Activated T-helper 1 cell treated with Interleukin-2 at 50 U/mL for 16 hours (primary cell): ENCODE measurements at places on chromosomes 7 and 10.

DNA sequence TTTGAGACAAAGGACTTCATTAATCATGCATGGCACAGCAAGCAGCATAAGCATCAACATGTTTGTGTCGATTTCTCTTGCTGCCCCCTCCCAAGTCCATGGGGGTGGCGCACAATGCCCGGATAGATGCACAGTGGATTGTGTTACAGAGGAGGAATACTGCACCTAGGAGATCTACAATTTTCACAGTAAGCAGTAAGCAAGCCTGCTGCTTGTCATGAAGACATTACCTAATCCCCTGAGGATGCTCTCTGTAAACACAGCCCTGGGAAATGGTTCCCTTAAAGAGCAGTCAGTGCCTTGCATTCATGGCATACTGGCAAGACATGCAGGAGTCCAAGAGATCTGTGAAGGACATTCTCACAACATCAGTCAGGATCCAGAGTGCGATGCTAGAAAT, 137.7 kb downstream of the ETV1 start:
- DNase-seq, result no peak

GRCh38 chr10:91409069-91409868, 875 bp upstream of the HECTD2 start:
- DNase-seq, result no peak

DNA sequence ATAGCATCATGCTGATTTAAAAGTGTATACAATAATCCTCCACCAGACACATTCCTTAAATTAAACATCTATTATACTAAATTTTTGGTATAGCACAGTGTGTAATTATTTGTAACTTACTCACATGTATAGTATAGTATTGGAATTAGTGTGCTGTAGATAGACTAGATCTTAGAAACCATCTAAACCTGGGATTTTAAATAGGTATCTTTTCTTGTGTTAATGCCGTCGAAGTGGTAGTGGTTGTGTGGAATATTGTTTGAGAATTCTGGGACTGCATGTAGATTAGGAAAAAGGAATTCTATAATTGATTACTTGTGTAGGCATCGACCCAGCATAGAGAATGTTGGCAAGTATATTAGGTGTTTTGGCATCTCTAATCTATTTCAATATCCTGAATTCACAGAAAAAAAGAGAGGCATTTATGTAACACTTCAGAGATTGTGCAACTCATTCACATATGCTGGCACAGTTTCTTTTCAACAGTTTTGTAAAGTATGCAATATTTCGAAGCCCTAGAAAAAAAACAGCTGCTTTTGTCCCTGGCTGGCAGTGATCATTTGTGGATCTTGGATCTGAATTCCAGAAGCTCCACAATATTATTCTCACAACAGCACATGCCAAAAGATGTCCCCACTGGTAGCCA, 145.5 kb upstream of the AGR3 start:
- DNase-seq, result no peak

- DNase-seq, result no peak
Measured at GRCh38 chr7:99380032-99380822, 5.7 kb downstream of the ARPC1B start.

DNA sequence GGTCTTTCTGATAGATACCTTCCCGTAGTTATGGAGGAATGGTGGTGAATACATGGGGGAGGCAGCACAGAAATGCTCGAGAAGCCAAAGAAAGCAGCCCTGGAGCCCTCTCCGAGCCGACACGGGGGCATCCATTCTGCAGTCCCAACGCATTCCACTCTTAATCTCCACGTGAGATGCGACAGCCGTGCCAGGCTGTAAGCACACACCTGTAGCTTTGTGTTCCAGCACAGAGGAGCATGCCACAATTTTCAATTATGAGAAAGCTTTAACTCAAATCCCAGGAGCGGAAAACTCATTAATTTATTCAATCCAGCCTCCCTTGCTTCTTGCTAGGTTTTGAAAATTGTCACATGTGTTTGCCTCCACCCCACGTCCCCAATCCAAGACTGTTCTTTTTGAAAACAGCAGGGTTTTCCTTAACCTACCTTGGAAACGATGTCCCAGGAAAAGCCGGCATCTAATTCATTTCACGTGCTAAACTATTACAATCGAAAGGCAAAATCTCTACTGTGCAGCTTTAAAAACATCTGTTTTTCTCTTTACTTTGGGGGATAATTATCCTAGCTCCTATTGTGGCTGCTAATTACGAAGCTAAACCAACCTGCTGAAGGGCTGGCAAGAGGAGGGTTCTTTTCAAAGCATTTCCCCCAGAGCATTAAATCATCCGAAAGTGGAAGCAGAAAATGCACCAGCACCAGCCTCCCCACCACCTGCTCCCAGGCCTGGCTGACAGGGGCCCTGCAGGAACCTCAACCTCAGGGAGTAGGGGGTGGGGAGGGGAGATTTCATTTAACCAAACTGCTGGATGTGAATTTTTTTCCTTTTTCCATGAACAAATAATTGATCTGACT, 56.0 kb upstream of the CHST15 start:
- no peak for DNase-seq

DNA sequence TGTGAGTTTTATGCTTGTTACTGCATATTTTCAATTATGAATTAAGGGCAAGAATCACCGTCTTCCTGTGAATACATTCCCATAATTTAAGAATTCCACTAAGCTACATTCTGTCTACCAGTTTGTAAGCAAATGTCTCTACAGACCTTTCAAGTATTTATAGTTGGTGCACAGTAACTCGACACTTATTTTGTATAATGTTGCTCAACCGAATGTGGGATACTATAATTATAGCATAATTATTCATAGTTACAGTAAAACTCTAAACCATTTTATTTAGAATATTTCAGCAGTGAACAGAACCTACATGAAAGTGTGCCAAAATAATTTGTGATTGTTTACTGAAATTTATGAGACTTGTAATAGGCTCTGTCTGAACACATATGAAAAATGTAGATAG, 17.3 kb upstream of the CUBN start:
- DNase-seq, result no peak

- DNase-seq, result no peak
Measured at GRCh38 chr10:114061789-114062188, 18.1 kb downstream of the ADRB1 start.

- DNase-seq, result no peak
Measured at GRCh38 chr7:127474457-127474856, 81.9 kb upstream of the ZNF800 start.

DNA sequence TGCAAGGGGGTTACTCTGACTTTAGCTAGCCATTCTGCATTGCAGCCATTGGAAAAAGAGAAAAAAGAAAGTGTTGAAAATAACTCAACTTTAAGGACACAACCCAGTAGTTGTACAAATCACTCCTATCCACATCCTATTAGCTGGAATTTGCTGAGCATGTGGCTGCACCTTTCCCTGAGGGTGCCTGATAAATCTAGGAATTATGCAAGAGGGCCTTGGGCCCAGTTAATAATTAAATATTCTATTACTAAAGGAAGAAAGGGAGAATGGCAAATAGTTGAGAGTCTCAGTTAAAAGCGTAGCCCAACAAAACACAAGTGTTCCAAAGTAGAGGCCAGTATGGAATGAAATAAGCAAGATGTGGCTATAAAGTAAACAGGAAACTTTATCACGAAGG, 200.9 kb upstream of the CNTNAP2 start:
- DNase-seq, result no peak

DNA sequence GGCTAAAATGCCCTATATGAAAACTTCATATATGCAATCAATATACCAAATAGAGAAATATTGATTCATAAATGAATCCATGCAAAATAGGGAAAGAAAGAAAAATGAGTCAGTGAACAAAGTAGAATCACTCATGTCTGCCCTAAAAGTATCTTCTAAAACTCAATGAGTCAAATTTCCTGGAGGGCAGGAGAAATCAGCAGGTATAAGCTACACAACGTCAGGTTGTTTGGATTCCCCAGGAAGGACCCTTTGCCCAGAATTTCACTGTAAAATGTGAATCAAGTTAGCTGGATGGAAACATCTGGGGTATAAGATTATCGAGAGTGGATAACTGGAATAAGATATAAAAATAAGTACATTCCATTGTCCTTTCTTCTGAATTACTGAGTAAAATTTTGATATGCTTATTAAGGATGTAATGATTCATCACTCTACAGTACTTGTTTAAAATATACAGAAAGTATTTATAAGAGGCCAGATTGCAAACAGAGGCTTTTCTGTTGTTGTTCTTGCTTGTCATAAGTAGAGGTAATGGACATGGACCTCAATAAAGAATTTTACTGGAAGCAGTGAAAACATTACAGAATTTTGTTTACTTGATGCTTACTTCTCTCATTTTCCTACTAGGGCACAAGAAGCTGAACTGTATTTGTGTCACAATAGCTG, 99.0 kb downstream of the AGMO start:
- no peak for DNase-seq

GRCh38 chr7:155482511-155483183, 24.7 kb downstream of the EN2 start:
- no peak for DNase-seq

DNA sequence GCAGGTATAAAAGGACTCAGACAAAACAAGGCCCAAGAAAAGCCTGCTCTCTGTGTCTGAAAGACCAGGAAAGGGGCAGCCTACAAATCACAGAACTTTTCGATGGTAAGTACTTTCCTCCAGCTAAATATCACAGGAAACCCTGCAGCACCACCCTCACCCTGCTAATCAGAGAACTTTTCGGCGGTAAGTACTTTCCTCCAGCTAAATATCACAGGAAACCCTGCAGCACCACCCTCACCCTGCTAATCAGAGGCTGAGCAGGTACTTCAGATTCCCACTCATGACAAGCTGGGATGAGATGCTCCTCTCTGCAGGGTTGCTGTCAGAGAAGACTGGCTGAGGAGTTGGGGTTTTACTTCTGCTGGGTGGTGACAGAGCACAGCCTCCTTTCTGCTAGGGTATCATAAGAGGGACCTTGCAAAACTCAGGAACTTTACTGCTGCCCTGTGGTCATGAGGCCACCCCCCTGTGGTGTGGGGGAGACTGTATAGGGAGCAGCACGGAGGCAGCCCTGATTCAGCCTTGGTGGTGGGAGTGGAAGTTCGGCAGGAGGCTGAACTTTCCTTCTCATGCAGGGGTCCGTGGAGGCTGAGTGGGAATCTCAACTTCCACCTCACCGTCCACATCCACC, 7.2 kb downstream of the WDR37 start:
- no peak for DNase-seq

GRCh38 chr7:114787556-114787955, 134.3 kb upstream of the MDFIC start:
- no peak for DNase-seq

DNA sequence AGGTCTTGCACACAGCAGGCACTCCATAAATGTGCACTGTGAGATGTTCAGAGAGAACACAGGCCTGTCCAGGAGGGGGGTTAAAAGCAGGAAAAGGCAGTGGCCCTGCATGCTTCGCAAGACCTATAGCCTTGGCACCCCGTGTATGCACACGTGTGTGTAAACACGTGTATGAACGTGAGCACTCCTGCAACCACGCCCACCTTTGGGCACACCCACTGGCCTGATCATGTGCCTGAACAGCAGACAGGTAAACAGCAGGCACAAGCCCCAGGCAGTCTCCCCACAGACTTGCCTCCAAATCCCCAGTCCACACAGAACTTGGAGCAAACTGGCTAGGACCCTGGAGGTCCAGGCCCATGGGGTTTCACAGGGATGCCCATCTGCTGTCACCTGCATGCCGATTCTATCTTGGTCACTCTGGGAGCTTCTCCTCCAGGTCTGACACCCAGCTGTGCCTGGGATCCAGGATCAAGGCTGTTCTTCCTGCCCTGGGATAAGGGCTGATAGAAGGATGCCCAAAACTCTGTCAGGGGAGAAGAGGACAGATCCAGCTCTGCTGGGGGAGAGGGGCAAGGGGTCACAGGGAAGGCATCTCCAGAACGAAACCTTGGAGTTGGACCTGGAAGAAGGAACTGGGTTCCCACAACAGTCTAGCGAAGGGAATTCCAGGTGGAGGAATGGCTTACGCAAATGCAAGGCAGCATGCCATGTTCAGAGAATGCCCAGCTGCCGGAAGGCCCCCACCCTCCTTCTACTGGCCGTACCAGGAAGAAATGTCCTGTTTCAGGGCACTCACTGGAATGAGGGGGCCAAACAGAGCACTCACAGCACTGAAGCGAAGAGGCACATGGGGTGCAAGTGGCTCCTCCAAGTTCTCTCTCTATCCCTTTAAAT, 14.3 kb upstream of the ZMIZ1 start:
- DNase-seq, result no peak

GRCh38 chr10:69049566-69049961, 38.3 kb upstream of the SRGN start:
- DNase-seq, result no peak

DNA sequence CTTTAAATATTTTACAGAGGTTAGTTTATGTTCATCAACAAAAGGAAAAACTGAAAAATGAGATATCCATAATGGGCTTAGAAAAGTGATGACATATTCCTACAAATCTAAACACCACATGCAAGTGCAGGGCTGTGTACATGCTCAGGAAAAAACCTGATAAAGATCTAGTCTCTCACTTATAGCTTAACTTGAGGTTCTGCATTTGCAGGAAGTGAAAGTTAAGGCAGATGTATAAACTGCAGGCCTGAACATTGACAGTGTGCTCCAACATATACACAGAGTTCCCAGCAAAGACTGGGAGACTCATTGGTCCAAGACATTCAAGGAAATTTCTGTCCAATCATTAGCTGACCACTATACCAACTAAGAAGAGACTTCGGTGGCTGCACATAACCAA, 63.8 kb upstream of the RET start:
- DNase-seq, result no peak

- DNase-seq, result no peak
Measured at GRCh38 chr7:38147005-38147404, 31.0 kb upstream of the STARD3NL start.

GRCh38 chr7:131537571-131537978, 18.9 kb downstream of the PODXL start:
- DNase-seq, result no peak

- DNase-seq, result no peak
Measured at GRCh38 chr7:30178748-30179436, 44.1 kb downstream of the MTURN start.

- DNase-seq, result no peak
Measured at GRCh38 chr10:84026821-84027257, 112.5 kb upstream of the GHITM start.

DNA sequence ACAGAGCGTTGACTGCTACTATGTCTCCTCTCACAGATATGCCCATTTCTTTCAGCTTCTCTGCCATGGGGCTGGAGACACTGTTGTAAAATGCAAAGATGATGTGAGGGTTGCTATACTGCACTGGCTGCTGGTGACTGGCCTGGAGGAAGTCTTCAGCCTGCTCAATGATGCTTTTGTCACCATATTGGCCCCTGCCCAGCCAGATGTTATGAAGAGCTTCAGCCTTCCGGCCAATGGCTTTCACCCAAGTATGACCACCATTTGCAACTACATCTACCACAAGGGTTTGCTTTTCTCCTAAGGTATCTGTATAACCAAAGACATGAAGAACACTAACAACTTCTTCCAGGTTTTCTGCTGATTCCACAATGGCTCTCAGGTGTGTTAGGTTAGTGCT, 1.6 kb downstream of the C7orf25 start:
- DNase-seq, result no peak

- DNase-seq, result no peak
Measured at GRCh38 chr10:44043646-44044375, 341.1 kb downstream of the CXCL12 start.
